NCI-H2171 treated with DMSO at 0.1 percent for 48 hours (cell line): ENCODE measurements at places on chromosomes 4 and X.

DNA sequence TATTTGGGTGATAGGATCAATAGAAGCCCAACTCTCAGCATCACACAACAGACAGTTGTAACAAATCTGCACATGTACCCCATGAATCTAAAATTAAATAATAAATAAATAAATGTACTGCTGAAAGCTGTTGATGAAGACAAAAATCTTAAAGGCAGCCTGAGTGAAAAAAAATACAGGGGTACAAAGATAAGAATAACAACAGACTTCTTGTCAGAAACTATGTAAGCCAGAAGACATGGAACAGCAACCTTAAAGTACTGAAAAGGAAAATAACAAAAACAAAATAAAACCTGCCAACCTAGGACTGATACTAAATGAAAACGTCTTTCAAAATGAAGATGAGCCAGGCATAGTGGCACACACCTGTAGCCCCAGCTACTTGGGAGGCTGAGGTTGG, 25.0 kb upstream of the PDLIM5 start:
- no peak for DNase-seq

DNA sequence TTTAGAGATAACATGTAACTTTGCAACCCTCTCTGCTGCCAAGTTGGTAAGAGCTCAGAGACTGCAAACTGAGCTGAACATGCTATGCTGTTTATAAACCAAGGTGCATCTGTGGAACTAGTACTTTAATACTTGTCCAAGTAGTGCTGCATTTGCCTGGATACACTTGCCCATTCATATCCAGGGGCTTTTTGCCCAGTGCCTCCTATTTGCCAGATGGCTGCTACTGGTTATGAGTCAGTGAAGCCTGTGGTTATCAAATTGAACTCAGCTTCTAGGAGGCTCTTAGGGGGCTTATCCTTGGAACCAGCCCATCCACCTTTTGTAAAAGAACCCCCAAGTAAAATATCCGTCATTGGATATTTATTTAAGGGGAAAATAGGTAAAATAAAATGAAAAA, 79.6 kb downstream of the AFF2 start:
- no peak for DNase-seq

DNA sequence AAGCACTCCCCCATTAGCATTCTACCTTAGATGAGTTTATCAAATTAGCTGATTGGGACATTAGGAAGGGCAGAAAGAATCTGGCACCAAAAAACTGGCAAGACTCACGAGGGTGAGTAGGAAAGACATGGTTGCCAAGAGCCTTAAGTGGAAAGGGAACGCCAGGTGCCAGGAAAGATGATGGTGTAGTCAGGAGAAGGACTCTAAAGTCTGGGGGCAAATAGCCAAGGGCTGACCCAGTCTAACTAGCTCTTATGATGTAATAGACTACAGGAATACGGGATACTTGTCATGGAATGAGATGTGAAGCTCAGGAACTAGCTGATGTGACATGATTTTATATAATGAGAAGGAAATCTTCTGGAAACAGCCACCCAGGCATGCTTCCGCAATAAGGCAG, 94.8 kb downstream of the MBNL3 start:
- no peak for DNase-seq

GRCh38 chrX:138648568-138648967, 62.9 kb downstream of the FGF13 start:
- DNase-seq: no peak

GRCh38 chr4:186079694-186080093, 10.7 kb downstream of the TLR3 start:
- no peak for DNase-seq

GRCh38 chr4:10803713-10804343, 119.3 kb upstream of the CLNK start:
- DNase-seq: no peak

GRCh38 chrX:397575-397974, 10.9 kb upstream of the PPP2R3B start:
- DNase-seq: no peak

- no peak for DNase-seq
Measured at GRCh38 chr4:40065010-40065409, 8.4 kb downstream of the N4BP2 start.

DNA sequence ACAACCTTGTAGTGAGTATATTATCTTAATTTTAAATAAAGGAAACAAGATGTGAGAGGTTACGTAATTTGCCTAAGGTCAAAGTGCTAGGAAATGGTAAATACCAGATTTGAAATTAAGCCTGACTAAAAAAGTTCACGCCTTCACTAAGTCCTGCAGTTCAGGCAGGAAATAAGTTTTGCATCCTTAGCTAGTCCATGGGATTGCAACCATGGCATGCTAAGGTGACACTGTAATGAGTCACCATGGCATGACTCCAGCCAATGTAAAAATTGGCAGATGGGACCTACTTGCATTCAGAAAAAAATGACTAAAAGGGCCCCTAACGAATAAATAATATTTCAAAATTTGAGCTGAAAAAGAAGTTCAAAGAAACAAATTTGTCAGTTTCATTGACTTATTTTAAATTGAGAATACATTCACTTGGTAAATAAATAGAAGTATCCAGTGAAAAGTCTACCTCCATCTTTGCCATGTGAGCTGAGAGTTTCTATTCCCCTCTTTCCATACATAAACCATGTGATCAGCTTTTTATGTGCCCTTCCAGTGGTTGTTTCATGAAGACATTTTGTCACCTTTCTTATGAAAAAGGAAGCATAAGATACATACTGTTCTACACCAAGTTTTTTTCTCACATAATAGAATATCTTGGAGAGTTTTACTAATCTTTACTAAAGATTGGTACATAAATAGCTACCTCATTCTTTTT, 72.4 kb downstream of the ANKRD50 start:
- DNase-seq: no peak

DNA sequence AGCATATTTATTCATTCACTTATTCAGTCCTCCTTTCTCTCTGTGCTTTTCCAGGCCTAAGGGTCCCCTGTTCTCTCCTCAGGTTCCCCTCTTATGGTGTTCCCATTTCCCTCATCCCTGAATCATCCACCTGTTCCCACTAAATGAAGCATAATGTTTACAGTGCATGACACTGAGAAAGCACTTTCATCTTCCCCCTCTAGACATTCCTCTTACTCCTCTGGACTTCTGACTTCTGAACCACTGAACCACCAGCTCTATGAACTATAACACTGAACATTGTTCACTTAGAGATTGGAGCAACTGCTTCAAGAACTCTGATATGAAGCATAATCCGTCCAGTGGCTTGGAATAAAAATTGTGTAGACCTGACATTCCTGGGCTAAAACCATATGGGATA, 59.5 kb downstream of the CD38 start:
- no peak for DNase-seq

DNA sequence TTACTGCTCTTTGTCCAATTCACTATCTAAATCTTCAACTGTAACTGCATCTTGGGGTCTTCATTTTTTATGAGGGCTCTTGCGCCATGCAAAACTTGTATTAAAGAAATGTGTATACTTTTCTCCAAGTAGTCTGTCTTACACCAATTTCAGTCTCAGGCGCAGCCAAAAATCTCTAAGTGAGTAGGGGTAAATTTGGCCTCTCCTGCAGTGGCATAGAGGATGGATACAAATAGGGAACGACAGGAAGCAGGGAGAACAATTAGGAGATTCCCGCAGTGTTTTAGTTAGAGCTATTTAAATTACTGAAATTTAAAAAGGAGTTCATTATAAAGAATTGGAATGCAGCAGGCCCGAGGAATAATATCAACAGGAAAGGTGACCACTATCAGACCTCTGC, 30.2 kb downstream of the DMP1 start:
- no peak for DNase-seq

DNA sequence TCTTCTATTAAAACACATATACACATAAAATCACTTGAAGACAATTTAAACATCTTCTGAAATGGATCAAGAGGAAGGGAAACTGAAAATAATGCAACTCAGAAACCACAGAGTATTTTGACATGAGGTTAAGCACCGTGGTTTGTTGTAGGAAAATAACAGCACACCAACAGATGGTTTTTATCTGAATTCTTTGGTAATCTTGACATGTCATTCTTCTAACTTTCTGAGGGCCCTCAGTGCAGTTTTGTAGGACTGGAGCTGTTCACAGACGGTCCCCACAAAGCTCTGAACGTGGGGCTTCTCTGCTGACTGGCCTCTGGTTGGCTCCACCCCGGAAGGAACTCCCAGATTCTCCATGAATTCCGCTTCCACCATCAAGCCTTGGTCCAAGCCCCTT, 16.0 kb upstream of the TLR8 start:
- no peak for DNase-seq

- DNase-seq: peak; percentile 24
Measured at GRCh38 chr4:81084634-81085033, 54.1 kb downstream of the BMP3 start.

GRCh38 chrX:10089378-10089795, 67.4 kb upstream of the CLCN4 start:
- DNase-seq: peak; percentile 84

GRCh38 chr4:57971261-57971660, 861.1 kb upstream of the IGFBP7 start:
- no peak for DNase-seq
